ENCODE measurements at places on chromosomes 1 and 21.
A peak's percentile ranks its signal among the peaks of the same experiment; 100 is the strongest.

DNA sequence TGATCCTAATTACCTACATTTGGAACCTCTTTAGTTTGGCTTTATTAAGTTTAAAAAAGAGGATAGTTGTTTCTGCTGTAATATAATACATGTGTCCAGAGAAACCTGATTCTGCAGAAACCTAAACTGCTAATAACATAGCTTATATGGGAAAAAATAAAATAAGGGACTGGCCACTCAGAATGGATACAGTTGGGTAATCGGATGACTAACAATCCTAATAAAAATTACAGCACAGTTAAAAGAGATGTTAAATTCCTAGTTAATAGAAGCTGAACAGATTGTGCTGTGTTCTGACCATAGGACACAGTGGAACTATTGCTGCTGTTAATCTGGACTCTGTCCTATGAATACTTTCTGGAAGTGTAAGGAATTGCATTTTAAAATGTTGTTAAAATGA lies 16.0 kb downstream of the ARV1 start:
- DNase-seq, result no peak

DNA sequence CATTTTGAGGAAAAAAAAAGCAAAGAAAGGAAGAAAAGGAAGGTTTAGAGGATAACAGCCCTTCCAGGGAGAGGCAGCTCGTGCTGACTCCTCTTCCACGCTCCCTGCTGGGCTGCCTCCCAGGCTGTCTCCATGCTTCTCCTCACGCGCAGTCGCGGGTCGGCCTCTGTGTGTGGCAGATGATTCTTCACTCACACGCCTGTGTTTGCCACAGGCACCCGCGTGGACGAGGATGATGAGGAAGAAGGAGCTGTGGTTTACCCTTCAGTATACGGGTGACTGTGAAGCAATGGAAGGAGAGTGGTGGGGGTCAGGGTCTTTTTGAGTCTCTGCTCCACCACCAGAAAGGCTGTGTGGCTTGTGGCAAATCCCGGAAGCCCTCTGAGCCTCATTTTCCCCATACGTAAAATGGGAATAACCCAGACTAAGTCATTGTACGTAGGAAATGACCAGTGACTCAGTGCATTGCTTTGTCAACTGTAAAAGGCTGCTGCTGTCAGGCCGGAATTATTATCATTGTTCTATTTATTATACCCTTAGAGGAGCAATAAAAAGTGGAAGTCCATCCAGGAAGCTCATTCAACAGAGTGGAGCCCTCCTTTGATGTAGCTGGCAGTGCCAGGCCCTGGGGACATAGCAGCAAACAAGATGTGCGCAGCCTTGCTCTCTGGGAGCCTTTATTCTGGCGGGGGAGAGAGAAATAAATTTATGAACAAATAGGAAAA lies 11.9 kb upstream of the SH2D2A start:
- no peak for DNase-seq

- DNase-seq, result no peak
Observed at GRCh38 chr21:38660333-38661196, 145.2 kb upstream of the ETS2 start.

DNA sequence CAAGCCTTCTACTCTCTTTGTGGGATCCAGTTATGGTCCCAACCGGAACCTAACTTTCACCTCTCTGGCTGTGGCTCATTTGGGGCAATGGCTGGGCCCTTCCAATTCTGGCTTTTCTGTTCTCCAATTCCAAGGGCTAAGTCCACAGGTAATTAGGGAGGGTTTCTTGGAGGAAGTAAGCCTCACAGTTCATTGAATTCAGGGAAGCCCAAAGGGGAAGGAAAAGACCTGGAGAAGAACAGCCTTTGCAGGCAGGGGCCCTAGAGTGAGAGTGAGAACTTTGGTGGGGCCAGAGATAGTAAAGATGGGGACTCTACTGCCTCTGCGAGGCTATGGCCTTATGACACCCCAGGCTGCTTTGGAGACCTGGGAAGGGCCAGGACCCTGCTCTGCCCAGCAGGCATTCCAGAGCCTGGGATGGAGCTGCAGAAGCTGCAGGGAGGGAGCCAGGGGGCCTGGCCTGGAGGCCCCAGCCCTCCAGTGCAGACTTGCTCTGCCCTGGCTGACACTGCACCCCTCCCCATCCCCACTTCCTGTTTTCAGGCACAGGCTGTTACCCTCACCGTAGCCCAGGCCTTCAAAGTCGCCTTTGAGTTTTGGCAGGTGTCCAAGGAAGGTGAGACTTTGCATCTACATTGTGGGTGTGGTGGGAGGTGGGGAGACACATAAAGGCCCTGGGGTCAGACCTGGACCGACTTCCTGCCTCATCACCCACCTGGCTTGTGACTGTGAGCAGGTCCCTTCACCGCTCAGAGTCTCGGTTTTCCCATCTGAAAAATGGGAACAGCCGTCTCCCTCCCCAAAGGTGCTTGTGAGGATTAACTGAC lies 18.9 kb downstream of the LDLRAP1 start:
- DNase-seq, result peak; percentile 32

- no peak for DNase-seq
Observed at GRCh38 chr1:244965185-244966030, 101.1 kb upstream of the HNRNPU start.

- DNase-seq, result no peak
Observed at GRCh38 chr1:154802982-154803920, 66.8 kb downstream of the KCNN3 start.

DNA sequence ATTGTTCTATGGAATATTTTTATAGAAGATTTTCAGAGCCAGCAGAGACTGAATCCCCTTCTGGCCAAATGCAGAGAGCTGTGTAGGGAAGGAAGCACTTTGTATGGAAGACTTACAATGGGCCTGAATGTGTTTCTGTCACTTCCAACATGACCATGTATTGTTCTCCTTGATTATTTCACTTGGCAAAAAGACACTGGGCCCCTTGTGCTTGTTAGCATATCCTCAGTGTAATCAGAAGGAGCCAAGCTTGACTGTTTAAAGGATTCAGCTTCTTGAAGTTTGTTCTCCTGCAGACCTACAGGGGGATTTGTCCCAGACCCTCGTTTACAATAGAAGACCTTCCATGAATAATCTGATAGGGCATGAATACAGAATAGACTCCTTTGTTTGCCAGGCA lies 48.1 kb upstream of the UBE2U start:
- DNase-seq, result no peak

GRCh38 chr1:244304156-244304555 lies 147.6 kb downstream of the ADSS2 start:
- DNase-seq, result no peak
